Activated CD4-positive, alpha-beta memory T cell treated with anti-CD3 and anti-CD28 coated beads for 36 hours (primary cell): ENCODE measurements at places on chromosomes 3 and 15. TPM values are rescaled to one million over a fixed set of nuclear protein-coding genes. Genes with fewer than 3 reads are reported as not detected.
A peak's percentile ranks its signal among the peaks of the same experiment; 100 is the strongest.

The C2CD4B gene
- total RNA-seq, result 1.5 TPM

The CLRN1 gene
- total RNA-seq, result not detected

The NANOGP8 gene
- not detected for total RNA-seq

The KLF15 gene
- total RNA-seq, result 0.46 TPM

The CTXN2 gene
- not detected for total RNA-seq

The SQOR gene
- total RNA-seq, result 181 TPM

The PDZRN3 gene
- total RNA-seq, result not detected

The LOXL1 gene
- 3.3 TPM for total RNA-seq

- no peak overlapping the region for H3K4me3 ChIP-seq
- H3K27me3 ChIP-seq, result no peaks in the 10 kb centered on the region
- no peaks in the 10 kb centered on the region for H3K4me1 ChIP-seq
- H3K36me3 ChIP-seq, result no peaks in the 10 kb centered on the region
- no peak overlapping the region for H3K27ac ChIP-seq
Observed at GRCh38 chr3:153379516-153379915, 217.5 kb downstream of the RAP2B start.

- H3K4me1 ChIP-seq, result no peaks in the 10 kb centered on the region
- H3K27ac ChIP-seq, result no peak overlapping the region
- H3K27me3 ChIP-seq, result peaks cover 16% of the 10 kb centered on the region
Observed at GRCh38 chr3:17949101-17949500, 206.7 kb upstream of the TBC1D5 start.

GRCh38 chr15:93072011-93072410 lies 17.0 kb downstream of the RGMA start:
- DNase-seq, result no peak
- peaks cover 41% of the 10 kb centered on the region for H3K27me3 ChIP-seq
- H3K27ac ChIP-seq, result no peak overlapping the region
- peaks cover 10% of the 10 kb centered on the region for H3K4me1 ChIP-seq
- no peak overlapping the region for H3K4me3 ChIP-seq
- no peaks in the 10 kb centered on the region for H3K36me3 ChIP-seq

DNA sequence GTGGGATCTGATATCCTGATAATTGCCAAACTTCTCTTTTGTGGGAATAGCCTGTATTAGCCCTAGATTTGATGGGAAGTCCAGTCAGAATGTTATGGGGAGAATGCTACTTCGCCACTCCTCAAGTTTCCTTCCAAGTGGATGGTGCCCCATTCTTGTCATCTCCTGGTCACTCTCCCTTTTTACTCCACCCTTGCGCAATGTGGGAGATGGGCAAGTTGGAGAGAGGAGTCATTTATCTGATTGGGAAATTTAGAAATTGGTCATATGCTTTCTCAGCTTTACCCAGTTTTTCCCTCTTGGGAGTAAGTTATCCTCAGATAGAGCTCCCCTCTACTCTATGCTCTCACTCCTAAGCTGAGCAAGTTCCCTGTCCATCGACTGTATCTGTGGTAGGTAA lies 14.4 kb downstream of the FANCD2OS start:
- no peak overlapping the region for H3K4me3 ChIP-seq
- H3K4me1 ChIP-seq, result no peaks in the 10 kb centered on the region
- H3K27me3 ChIP-seq, result no peaks in the 10 kb centered on the region

DNA sequence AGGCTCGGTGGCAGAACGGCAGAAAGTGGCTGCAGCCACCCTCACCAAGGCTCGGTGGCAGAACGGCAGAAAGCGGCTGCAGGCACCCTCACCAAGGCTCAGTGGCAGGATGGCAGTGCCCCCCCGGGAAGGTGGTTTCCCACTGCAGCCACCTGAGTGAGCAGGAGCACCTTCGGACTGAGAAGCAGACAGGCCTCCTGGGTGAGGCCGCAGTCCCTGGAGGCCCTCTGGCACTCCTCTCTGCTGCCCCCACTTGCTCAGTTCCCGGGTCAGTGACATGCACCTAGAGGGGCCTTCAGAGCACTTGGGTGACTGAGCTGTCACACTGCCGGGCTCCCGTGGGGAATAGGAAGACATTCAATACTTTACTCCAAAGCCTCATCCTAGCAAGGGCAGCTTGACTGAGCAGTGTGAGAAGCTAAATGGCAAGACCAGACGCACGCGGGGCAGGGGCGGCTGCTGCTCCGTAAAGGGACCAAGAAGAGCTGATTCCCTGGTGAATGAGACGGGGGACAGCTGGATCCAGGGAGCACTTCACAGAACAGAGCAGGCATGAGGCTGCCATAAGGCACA lies 62.7 kb downstream of the PCSK6 start:
- no peak overlapping the region for H3K27ac ChIP-seq
- no peaks in the 10 kb centered on the region for H3K4me1 ChIP-seq
- DNase-seq, result no peak

DNA sequence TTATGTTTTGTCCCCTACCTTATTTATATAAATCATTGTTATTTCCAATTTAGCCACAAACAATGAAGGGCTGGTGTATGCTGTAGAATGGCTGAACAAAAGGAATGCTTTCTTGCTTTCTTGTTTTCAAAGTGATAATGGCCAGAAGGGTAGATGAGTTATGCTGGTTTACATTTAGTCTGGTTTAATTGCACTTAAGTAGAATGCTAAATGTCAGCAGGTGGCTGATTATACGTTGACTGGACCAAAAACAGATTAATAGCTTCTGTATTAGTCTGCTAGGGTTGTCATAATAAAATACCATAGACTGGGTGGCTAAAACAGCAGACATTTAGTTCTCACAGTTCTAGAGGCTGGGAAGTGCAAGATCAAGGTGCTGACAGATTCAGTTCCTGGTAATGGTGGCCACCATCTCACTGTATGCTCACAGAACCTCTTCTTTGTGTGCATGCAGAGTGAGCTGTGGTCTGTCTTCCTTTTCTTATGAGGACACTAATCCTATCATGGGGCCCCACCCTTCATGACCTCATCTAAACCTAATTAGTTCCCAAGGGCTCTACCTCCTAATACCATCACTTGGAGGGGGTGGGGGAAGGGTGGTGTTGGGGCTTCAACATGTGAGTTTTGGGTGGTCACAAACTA lies 17.1 kb upstream of the XIRP1 start:
- H3K4me3 ChIP-seq, result no peak overlapping the region
- no peaks in the 10 kb centered on the region for H3K27me3 ChIP-seq
- no peaks in the 10 kb centered on the region for H3K36me3 ChIP-seq
- no peak overlapping the region for H3K27ac ChIP-seq
- DNase-seq, result no peak

- H3K4me1 ChIP-seq, result no peaks in the 10 kb centered on the region
- DNase-seq, result no peak
- no peak overlapping the region for H3K27ac ChIP-seq
- no peak overlapping the region for H3K4me3 ChIP-seq
Observed at GRCh38 chr3:126450219-126450618, 25.5 kb downstream of the ZXDC start.

DNA sequence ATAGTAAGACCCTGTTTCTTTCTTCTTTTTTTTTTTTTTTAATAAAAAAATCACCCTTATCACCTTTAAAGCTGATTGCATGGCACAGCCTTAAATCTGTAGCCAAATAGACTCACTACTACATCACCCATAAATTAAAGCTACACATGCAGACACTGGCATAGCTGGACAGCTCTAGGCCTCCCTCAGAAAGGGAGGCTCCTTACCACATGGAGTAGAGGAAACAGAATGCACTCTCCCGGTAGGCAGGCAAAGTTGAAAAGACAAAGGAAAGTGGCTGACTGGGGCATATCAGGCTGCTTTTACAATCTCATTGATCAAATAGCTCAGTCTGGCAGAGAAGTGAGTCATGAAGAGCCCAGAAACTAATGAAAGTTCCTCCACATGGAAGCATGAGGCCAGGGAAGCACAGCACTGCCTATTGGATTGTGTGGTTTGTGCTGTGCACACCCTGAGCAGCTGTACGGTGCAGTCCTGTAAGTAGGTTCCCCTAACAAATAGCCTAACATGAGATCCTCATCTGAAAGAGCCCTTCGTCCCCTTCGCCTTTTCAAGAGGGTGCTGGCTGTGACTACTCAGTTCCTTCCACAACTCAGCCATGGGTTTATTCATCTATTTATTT lies 32.7 kb upstream of the FAM98B start:
- H3K36me3 ChIP-seq, result no peaks in the 10 kb centered on the region
- DNase-seq, result no peak
- H3K4me3 ChIP-seq, result no peak overlapping the region
- no peaks in the 10 kb centered on the region for H3K4me1 ChIP-seq
- no peak overlapping the region for H3K27ac ChIP-seq

DNA sequence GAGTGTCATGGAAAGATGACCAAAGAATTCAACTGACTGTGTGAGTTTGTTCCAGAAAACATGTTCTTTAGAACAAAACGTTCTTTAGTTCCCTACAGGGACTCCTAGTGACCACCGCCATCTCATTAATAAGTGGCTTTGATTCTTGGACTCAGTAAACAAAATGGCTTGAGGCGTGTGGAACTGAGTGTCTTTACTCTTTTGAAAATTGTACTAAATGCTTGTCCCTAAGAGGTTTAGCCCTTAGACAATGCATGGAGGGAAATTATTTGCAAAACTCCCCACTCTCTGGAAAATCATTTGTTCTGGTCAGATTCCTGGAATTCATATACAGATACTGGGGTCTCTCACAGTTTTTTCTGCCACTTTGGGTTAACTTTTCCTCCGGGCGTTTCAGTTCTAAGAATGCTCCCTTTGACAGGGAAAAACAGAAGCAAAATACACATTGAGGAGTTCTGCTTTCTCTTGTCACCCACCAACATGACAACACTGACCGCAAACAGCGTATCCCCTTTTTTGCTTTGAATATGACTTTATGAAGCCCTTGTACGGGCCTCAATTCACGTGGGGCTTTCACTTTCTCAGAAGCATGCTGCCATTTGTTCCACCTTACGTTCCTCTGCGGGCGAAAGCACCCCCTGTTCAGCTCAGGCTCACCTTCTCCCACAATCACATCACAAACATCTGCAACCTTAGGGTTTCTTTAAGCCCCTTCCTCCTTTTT lies 15.3 kb upstream of the NRROS start:
- peak overlapping the region; percentile 22 for H3K4me3 ChIP-seq
- H3K4me1 ChIP-seq, result peaks cover 25% of the 10 kb centered on the region
- H3K36me3 ChIP-seq, result no peaks in the 10 kb centered on the region
- no peak overlapping the region for H3K27ac ChIP-seq
- no peaks in the 10 kb centered on the region for H3K27me3 ChIP-seq

- no peaks in the 10 kb centered on the region for H3K4me1 ChIP-seq
- no peak overlapping the region for H3K4me3 ChIP-seq
- H3K27me3 ChIP-seq, result peaks cover 2% of the 10 kb centered on the region
Observed at GRCh38 chr3:135982922-135983581, 17.5 kb downstream of the PPP2R3A start.

- no peak overlapping the region for H3K27ac ChIP-seq
- peaks cover 3% of the 10 kb centered on the region for H3K27me3 ChIP-seq
- no peaks in the 10 kb centered on the region for H3K36me3 ChIP-seq
Observed at GRCh38 chr15:78313383-78313782, 14.0 kb upstream of the SKIC8 start.

- peaks cover 42% of the 10 kb centered on the region for H3K4me1 ChIP-seq
- peaks cover 37% of the 10 kb centered on the region for H3K36me3 ChIP-seq
- peak overlapping the region; percentile 97 for H3K4me3 ChIP-seq
- H3K27me3 ChIP-seq, result no peaks in the 10 kb centered on the region
- no peak for DNase-seq
Observed at GRCh38 chr3:49019941-49020329, 1.6 kb upstream of the DALRD3 start.

DNA sequence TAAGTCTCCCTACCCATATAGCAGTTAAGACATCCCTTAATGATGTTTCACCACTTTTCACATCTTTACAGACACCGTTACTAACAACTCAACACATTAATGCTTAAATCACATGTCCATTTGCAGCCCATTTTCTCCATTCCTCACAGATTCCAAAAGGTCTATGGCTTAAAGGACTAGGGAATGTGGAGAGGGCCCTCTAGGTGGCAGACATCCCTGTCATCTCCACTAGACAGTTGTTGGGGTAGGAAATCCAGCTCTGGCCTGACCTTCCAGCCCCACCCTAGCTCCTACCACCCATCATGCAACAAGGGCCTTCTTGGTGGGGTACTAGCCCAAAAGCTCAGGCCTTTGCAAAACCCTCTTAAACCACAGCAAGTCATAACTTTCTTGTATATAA lies 25.2 kb downstream of the CPEB1 start:
- no peaks in the 10 kb centered on the region for H3K4me1 ChIP-seq
- H3K27me3 ChIP-seq, result peaks cover 6% of the 10 kb centered on the region
- no peak overlapping the region for H3K27ac ChIP-seq
- no peak for DNase-seq

- H3K36me3 ChIP-seq, result no peaks in the 10 kb centered on the region
- no peaks in the 10 kb centered on the region for H3K27me3 ChIP-seq
- H3K4me3 ChIP-seq, result no peak overlapping the region
- no peak for DNase-seq
- H3K27ac ChIP-seq, result no peak overlapping the region
Observed at GRCh38 chr15:88487178-88487795, 19.8 kb downstream of the MRPS11 start.

DNA sequence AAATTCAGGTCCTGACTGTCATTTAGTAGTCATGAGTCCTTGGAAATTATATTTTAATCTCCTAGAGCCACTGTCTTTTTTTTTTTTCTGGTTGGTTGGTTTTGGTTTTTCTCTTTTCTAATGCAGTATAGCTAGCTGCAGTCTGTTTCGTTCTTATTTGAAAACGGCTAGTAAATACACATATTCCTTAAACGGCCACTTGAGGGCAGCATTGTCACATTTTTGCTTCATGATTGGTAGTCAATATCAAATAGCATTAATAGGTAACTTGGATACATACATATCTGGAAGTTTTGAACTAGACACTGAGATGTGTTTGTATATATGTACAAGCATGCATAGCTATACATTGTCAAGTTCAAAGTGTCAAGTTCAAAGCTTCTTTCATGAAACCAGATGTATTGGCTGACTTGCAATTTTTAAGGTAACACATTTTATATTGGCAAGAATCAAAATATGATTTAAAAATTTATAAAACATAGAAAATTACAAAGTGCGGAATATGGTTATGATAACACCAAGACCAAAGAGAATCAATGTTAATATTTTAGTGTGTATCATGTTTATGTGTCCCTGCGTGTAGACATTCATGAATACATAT lies 22.5 kb downstream of the GABRA5 start:
- peaks cover 9% of the 10 kb centered on the region for H3K27me3 ChIP-seq
- no peaks in the 10 kb centered on the region for H3K36me3 ChIP-seq
- no peak overlapping the region for H3K4me3 ChIP-seq
- H3K4me1 ChIP-seq, result no peaks in the 10 kb centered on the region
